HCT116 (cell line): ENCODE measurements at places on chromosomes 3 and 15.

GRCh38 chr3:157589211-157589610, 86.0 kb upstream of the VEPH1 start:
- no peak for DNase-seq

DNA sequence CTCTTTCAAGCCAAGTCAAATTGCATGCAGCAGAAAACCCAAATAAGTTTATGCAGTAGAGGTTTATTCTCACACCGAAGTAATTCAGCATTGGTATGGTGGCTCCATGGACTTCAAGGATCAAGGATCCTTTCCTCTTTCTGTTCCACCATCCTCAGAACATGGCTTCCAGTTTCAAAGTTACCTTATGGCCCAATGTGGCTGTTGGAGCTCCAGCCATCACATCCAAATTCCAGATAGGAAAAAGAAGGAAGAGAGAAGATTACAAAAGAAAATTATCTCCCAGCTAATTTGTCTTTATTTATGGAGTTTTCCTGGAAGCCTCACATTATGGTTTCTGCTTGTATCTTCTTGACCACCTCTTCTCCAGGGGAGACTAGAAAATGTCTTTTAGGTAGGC, 282.5 kb upstream of the CTDSPL start:
- no peak for DNase-seq

GRCh38 chr15:25611603-25612002, 172.8 kb upstream of the UBE3A start:
- no peak for DNase-seq

DNA sequence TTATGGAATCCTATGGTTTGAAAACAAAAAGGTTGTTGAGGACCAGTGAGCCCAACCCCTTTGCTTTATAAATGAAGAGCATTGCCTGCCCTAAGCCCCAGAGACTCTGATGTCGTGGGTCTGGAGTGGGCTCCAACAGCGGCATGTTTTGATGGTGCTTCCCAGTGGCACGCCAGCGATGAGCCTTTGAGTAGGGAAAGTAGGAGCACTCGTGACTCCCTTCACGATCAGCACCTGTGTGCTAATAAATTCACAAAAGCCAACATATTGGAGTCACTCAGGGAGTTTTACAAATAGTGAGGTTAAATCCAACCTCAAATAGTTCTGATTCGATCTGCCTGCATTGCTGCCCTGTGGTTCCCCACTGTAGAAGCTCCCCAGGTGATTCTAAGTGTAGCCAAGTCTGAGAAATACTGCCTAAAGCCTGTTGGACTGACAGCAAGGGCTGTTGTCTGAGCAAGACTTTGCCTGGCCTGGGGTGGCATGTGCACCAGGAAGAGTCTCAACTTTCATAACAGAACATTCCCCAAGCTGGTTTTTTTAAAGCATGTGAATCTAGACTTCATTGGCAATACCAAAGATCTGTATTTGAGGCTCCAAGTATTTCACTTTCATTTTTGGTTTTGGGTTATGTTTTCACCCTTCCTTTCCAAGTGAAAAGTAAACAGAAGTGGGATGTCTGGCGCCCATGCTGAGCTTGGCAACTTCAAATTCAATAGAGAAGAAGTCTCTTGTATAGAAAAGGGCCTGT, 9.9 kb downstream of the CCR5 start:
- no peak for DNase-seq

DNA sequence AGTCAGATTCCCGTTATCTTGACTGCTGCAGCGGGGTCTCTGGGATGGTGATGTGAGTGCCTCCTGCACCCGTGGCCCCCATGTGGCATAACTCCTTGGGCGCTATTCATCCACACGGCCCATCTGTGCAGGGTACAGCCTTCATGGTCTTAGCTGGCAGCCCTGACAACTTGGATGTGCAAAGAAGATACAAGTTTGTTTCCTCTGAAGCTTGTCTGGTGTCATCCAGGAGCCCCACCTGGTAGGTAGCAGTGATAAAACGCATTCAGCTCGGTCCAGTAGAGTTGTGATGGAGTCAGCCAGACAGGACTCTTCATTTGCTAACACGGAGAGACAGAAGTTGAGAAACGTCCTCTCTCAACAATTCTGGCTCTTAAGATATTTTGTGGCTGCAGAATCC, 53.3 kb downstream of the CORO2B start:
- DNase-seq = no peak
